KG1 (cell line): ENCODE measurements at places on chromosomes 4 and X.

GRCh38 chrX:16067886-16068515 lies 55.4 kb upstream of the GRPR start:
- DNase-seq: no peak

DNA sequence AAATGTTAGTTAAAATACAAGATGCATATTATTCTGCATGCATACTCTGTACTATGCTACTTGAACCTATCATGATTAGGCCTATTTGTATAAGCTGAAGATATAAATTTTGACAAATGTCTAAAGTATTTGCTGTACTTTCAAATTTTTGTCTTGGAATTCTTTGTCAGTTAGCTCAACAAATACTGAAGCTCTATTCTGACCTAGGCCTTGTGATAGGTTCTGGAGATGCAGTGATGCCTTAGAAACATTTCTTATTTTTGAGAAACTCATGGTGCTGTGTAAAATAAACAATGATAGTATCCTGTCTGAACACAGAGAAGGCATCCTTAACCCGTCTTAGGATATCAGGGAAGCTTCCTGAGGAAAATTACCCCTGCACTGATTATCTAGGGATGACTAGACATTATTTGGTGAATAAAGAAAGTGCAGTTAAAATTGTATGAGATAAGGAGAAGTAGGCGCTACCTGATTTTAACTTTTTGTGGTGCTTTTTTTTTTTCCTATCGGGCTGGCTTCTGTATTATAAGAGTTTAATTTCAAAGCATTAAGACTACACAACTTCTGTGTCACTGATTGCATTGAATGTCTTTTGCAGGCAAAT lies 43.4 kb downstream of the MOB1B start:
- DNase-seq: no peak

DNA sequence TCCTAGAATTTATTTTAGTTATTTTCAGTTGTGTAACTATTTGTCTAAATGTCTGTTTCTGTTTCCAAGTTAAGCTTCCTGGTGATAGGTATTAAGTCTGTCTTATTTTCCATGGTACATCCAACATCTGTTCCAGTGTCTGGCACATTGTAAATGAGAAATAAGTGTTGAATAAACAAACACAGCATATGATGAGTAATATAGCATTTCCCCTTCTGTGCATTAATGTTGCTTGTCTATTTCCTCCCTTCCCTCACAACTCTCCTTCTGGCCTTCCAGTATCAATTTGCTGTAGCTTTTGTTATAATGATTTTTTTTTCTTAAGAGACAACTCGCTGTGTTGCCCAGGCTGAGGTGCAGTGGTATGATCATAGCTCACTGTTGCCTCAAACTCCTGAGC lies 36.1 kb downstream of the COPS4 start:
- DNase-seq: no peak

DNA sequence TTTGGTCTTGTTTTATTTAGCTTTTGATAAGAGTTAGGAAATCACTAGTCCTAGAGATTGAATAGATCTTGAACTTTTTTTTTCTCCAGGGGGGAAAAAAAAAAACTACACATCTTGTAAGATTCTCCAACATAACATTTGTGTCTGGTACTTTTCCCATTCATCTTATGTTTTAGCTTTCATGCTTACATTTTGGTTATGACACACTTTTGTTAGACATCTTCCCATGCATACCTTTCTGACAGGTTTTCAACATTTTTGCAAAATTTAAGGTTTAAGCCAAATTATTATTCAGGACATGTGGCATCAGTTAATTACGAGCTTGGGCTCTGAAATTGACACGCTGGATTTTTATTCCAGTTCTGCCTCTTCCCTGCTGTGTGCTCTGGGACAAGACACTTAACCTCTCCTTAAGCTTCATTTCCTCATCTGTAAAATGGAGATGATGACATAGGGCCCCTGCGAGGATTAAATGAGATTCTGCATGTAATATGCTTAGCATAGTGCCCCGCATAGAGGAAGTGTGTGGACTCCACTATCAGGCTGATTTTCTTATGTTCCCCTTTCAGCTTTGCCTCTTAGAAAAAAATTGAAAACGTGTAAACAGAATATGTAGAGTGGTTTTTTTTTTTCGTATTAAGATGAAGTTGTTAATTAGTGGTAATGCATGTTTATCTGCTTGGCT lies 5.3 kb downstream of the KIT start:
- peak; percentile 53 for DNase-seq

DNA sequence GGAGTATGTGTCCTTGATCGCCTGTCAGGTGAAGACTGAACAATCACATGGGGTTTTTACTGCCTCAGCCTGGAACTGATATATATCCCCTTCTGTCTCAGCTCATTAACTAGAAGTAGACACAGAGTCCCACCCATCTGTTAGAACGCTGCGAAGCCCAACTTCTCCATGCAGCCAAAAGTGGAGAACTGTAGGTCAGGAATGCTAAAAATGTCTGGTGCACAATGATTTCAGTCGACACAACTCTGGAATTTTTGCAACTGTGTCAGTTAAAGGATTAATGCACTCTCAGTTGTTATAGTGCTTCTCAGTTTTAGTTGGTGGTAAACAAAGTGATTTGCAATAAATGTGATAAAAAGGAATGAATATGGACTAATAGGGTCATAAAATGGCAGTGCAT lies 287.2 kb downstream of the INPP4B start:
- DNase-seq: no peak

DNA sequence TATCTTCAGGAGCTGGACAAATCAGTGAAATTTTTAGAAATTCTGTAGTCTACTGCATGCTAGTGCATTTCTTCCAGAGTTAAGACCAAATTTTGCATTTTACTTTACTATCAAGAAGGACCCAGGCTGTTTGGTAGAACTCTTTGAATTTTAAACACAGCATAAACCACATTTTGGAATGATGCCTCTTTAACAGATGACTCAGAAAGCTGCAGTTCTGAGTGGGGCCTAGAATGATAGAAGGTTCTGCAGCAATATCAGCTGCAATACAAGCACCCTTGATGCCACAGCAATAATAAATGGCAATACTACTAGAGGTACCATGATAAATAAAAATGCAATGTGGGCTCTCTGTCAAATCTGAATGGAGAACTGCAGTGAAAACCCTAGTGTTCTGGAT lies 198.7 kb downstream of the TMA16 start:
- no peak for DNase-seq

GRCh38 chr4:56220261-56220660 lies 167.0 kb downstream of the AASDH start:
- DNase-seq: no peak

GRCh38 chr4:102761296-102761701 lies 531 bp upstream of the MANBA start:
- no peak for DNase-seq

DNA sequence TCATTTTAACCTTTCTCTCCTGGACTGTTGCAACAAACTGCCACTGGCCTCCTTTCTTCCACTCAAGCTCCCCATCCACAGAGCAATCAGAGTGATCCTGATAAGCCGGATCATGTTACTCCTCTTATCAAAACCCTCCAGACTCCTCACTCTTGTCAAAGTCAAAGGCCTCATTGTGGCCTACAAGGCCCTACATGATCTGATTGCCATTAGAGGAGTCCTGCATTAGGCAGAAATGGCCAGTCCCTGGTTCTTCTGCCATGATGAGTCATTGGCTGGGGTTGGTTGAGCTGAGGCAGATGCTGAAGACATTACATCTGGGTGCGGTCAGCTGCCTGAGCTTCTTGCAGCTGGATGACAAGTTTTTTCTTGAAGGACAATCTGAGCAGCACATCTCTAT lies 32.7 kb upstream of the CASK start:
- DNase-seq: no peak

GRCh38 chr4:106746451-106746850 lies 289.7 kb downstream of the DKK2 start:
- no peak for DNase-seq

GRCh38 chr4:157389741-157390140 lies 169.2 kb downstream of the GRIA2 start:
- no peak for DNase-seq

GRCh38 chr4:88995874-88996273 lies 61.1 kb downstream of the FAM13A start:
- DNase-seq: no peak

- DNase-seq: no peak
These were observed 38.0 kb downstream of the GAK start for GRCh38 chr4:893995-894705.

- no peak for DNase-seq
These were observed 18.7 kb upstream of the SEC24B start for GRCh38 chr4:109414938-109415337.

GRCh38 chrX:11081511-11081910 lies 29.6 kb upstream of the HCCS start:
- no peak for DNase-seq

GRCh38 chr4:181443021-181443420 lies 800.2 kb upstream of the TENM3 start:
- DNase-seq: no peak

DNA sequence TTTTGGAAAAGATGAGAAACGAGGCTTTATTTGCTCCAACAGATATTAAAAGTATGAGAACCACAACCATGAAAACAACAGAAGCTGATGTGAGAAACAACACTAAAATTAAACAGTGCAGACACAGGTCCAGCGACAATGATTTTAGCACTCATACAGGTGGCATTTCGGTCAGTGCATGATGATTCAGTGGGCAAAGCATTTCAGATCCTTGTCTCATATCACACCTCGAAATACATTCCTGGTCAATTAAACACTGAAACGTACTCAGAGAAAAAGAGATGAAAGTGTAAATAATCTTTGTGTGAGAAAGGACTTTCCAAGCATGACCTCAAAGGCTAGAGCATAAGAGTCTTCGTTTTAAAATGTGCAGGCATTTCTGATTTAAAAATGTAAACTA lies 85.2 kb downstream of the ACOX3 start:
- no peak for DNase-seq

GRCh38 chr4:158299459-158300007 lies 89.2 kb downstream of the TMEM144 start:
- no peak for DNase-seq

GRCh38 chr4:19051831-19052230 lies 1030.3 kb upstream of the LCORL start:
- DNase-seq: no peak

GRCh38 chr4:110364911-110365520 lies 110.9 kb upstream of the ENPEP start:
- DNase-seq: no peak

- DNase-seq: no peak
These were observed 5.4 kb upstream of the SOWAHD start for GRCh38 chrX:119753001-119753400.

GRCh38 chr4:11438647-11439046 lies 10.0 kb upstream of the HS3ST1 start:
- no peak for DNase-seq

GRCh38 chr4:181956512-181956911 lies 286.7 kb upstream of the TENM3 start:
- no peak for DNase-seq

GRCh38 chrX:19049110-19049509 lies 65.2 kb upstream of the PHKA2 start:
- DNase-seq: no peak

DNA sequence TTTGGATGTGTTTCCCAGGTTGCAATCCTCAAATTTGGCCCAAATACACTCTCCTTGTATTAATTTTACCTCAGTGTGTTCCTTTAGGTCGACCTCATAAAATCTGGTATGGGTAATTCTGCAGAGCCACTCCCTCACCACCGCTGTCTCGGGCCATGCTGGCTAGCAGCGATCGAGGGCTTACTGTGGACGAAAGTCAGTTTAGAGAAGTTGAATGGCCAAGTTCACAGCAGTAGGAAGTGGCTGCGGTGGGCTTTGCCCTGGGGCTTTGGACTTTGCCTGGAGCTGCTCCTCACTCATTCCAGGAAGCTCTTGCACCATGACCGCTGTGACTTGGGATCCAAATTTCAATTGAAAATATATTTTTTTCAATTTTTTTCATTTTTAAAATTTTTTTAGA lies 19.6 kb downstream of the TMEM187 start:
- DNase-seq: no peak

DNA sequence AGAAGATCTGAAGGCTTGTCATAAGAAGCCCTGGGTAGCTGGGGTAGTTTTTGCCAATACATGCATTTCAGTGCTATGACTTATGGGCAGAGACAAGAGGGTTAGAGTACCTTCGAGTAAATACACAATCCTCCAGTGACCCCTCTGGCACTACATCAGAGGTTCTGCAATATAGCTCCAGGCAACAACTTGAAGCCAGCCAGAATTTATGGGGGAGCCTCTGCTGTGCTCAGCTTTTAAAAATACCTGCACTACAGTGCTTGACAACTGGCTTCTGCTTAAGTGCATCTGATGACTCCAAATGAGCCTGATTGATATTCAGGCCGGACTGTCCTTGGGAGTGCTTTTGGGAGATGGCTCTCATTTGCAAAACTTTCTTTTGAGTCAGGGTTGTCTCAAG lies 44.9 kb upstream of the SMAD1 start:
- no peak for DNase-seq

DNA sequence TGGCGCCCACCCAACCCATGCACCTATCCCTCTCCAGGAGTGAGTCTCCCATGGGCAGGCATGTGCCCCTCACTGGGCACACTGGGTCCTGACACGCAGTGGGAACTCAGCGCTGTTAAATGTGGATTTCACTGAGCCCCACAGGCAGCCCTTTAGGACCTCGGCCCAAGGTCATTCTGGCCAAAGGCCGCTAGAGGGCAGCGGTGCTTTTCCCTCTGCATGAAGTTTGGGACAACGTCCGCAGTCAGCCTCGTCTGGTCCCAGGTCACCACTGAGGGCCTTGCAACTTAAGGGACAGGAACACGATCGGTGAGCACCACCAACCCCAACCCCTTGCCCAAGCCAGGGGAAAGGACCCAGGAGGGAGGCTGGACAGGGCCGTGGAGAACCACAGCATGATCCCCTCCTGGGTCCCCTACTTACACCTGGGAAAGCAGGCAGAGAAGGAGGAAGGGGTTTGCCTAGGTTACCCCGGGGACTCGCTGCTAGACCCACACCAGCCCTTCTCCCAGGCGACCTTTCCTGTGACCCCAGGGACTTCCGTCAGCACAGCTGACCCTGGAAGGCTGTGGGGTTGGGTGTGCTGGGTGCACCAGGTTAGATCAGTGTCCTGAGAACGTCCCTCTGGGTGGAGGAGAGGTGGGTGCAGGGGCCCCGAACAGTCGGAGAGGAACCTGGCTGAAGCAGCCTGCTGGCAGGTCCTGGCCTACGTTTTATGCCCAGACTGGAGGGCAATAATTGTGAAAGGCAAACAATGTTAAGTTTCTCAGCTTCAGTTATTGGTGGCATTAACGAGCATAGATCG lies 24.0 kb downstream of the CYTL1 start:
- DNase-seq: peak; percentile 58
